Mucosa of gallbladder (tissue), 1 donor: ENCODE measurements at places on chromosomes 6 and 20. TPM values are rescaled to one million over a fixed set of nuclear protein-coding genes. Genes with fewer than 3 reads are reported as not detected.
A peak's percentile ranks its signal among the peaks of the same experiment; 100 is the strongest.

DNA sequence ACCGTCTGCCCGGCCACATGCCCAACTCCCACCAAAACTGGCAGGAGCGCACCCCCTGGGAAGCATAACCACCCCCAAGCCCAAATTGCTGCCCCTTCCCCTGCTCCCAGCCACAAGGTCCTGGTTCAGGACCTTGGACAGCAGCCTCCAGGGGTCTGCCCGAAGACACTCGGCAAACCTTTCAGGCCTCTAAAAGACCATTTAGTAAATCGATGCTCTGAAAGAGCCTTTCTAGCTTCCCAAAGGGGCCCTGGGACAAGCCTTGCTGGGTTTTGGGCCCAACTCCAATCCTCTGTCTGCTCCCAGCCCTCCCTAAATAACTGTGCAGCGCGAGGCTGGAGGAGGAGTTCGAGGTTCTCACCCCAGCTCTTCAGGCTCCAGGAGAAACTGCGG lies 30.5 kb downstream of the GRM4 start:
- peak; percentile 10 for DNase-seq

DNA sequence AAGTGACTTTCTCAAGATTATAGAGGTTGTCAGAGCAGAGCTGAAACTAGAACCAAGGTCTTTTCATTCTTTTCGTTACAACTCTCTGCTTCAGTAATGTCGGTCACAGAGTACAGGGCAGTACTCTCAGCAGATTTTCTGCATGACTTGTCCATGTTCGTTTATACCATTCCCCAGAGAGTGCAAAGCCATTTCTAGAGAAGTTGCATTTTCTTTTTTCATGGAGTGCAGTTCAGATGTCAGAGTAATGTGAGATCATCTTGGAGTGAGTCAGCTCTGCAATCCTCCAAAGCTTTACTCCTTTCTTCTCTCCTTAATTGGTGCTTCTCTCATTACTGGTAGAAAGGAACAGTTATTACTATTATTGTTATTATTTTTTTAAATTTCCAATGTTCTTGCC lies 115.6 kb upstream of the B3GAT2 start:
- no peak for DNase-seq

DNA sequence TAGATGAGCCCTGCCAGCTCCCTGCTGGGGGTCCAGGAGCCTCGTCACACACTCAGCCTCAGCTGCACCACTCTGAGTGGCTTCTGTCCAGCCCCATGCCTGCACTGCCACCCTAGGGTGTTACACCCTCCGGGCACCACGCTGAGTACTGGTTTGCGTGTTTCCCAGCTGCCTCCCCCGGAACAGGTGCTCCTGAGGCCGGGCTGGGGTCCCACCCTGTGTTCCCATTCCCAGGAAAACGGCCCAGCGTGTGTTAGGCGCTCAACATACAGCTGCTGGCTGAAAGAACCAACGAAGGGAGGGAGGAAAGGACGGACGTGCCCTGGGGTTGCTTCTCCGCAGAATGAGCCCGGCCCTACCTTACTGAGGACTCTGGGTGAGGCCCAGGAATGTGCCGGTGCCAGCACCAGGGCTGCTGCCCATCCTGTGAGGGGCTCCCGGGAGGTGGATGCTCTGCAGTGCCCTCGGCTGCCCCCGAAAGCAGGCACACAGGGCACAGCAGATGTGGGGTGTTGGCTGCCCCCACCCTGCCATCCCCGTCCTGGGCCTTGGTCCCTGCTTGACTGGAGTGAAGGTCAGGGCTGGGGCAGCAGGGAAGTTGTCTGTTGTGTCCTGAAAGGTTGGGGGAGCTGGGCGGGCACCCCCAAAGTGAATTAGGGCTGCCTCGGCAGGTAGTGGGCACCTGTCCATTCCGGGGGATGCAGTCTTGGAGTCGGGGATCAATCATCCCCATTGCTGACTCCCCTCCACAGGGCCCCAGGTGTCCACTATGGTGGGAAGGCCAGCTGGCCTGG lies 16.3 kb downstream of the LAMA5 start:
- no peak for DNase-seq

GRCh38 chr6:79420054-79420453 lies 117.2 kb downstream of the LCA5 start:
- DNase-seq: no peak

ADGRF5 gene
- total RNA-seq: 10.1 TPM

MYBL2 gene
- 1.6 TPM for total RNA-seq

SMOC2 gene
- 213 TPM for total RNA-seq
